ENCODE measurements at places on chromosomes 3 and 15.

DNA sequence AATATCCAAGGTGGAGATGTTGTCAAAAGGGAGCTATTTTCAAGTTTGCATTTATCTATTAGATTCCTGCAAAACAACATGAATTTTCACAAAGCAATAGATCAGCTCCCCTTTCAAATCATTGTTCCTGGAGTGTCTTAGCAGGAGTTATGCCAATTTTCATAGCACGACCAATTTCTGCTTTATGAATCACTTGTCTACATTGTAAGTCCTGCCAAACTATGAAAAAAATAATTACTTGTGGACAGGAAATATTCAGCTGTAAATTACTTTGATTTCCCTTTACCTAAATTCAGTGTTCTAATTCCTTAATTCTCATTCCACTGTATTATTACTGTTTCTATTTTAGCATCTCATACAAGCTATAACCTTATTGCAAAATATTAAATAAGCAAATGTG is 1289.6 kb downstream of the NSUN3 start:
- DNase-seq = no peak

DNA sequence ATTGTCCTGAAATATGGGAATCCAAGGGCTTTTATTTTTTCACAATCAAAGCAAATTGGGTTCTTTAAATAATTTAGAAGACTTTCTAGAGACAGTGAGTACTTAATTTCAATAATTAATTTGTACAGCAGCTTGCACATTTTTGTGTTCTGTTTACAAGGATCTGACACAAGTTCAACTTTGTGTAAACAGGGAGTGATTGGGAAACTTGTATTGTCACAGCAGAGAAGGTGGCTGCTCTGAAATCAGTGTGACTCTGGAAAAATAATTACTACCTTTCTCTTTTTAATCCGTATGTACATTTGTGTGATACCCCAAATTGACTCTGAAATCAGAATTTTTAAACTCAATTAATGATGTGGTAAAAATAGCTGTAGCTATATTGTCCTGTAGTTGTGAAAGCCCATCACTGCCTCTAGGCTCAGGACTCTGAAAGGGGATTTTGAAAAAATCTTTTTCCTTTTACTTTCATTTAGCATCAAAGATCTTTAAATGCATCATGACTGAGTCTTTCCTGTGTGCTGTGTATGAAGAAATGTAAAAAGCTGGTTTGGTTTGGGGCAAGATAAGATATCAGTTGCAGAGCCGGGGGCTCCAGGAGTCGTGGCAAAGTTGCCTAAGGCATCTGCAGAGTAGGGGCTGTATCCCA is 45.1 kb downstream of the MFSD1 start:
- DNase-seq = no peak

- no peak for DNase-seq
Measured at GRCh38 chr15:62165793-62166375, 799 bp upstream of the C2CD4B start.

DNA sequence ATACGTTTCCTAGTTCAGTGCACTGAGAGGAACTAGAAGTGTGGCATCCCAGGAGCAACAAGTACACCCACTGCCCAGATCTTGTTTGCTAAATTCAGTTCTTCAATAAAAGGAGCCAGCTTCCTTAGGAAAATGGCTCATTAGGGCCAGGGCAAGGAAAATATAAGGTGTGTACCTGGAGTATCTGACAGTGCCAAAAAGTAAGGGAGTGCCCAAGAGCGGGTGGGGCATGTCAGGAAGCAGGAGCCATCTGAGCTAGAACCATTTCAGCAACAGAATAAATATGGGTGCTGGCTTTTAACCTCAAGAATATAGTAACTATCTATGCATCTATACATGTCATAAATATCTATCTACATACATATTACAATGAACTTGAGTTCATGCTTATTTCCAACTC is 44.1 kb downstream of the SLC41A3 start:
- DNase-seq = no peak

DNA sequence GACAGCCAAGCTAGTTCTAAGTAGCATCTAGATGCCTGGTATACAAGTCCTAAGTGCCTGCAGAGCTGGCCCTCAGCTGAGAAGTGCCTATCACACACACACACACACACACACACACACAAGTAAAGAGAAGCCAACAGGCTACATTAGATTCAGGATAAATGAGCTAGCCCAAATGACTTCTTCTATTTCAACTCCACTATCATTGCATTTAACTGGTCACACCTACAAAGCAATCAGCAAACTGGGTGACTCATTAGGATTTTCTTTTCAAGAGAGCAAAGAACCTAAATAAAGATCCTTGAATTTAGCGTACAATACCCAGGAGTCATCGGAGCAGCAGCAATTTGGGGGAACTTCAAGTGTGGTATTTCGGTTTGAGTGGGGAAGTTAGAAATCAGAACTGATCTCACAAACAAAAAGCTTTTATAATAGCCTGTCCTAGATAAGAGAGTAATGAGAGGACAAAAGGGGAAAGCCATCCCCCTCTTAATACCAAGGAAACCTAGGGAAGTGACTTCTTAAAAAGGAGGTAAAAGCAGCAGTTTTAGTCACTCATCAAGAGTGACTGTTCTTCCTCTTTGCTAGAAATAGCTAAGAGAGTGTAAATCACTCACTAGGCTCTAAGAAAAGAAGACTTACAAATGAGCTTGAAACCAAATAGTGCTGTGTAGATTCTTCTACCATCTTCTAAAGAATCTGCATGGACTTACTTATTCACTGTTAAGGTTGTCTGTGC is 112.7 kb downstream of the TNIK start:
- DNase-seq = no peak

DNA sequence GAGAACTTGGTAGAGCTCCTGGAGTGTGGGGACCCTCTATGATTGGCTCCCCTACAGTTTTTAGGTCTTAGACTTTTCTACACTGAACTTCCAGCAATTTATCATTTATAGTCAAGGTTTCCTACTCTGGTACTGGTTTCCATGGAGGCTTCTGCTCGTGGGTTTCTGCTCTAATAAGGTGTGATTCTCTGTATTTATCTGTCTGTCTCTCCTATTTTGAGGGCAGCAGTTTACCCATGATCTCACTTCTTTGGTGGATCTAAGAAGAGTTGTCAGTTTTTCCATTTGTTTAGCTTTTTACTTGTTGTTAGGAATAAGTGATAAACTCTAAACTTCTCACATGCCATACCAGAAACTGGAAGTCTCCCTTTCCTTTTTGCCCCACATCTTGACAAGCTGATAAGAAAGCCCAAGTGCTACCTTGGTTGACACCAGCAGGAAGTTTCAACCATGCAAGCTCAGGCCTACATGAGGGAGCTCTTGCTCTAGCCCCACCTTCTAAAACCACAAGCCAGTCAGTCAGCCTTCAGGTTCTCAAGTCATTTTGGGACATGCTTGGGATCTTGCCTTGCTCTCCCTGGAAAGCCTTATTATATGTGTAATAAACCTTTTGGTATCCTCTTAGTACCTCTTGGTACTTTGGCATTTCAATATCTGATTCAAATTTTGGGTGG is 10.0 kb downstream of the TIMMDC1 start:
- no peak for DNase-seq

GRCh38 chr3:18557216-18557615 is 132.1 kb upstream of the SATB1 start:
- no peak for DNase-seq

GRCh38 chr3:177742273-177742672 is 545.0 kb upstream of the TBL1XR1 start:
- DNase-seq = no peak

Measured in T-helper 17 cell (primary cell).